IMR-90 (cell line): ENCODE measurements at places on chromosomes 3 and 15.

- DNase-seq, result no peak
These were observed 40.8 kb downstream of the SRGAP3 start for GRCh38 chr3:9208605-9209152.

DNA sequence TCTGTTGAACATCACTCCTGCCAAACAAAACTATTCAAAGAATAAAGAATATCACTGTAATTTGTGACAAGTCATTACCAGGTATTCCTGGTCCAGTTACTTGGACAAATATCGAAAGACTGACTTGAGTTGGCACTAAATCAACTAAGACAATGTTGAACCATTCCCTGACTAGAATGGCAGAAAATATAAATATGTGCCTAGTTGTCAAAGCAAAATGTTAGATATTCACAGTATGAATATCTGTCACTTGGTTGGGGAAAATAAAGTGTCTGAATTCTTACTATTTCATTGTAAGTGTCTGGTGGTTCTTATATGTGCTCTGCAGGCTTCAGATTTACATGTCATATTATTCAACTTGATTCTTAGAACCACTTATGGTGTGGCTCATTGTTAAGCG lies 470.2 kb downstream of the NAALADL2 start:
- no peak for DNase-seq

GRCh38 chr15:83835479-83835878 lies 181.6 kb downstream of the ADAMTSL3 start:
- no peak for DNase-seq

DNA sequence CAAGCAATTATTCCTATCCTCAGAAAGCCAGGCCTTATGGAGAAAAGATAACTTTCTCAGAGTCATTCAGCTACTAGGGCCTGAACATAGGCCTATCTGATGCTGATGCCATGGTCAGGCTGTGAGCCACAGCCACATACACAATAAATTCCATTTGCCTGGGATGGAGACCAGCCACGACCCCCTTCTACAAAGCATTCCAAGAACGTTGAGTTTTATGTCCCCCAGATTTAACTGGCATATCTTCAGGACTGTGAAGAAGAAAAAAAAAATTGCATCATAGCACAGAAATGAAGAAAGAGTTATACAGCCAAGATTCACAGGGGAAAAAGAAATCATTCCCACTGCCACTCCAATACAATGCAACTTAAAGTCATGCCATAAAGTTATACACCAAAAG lies 100.0 kb downstream of the THBS1 start:
- peak; percentile 52 for DNase-seq

GRCh38 chr15:58908550-58909309 lies 24.7 kb downstream of the SLTM start:
- no peak for DNase-seq

- DNase-seq, result no peak
These were observed 17.4 kb upstream of the ASB14 start for GRCh38 chr3:57309769-57310360.

DNA sequence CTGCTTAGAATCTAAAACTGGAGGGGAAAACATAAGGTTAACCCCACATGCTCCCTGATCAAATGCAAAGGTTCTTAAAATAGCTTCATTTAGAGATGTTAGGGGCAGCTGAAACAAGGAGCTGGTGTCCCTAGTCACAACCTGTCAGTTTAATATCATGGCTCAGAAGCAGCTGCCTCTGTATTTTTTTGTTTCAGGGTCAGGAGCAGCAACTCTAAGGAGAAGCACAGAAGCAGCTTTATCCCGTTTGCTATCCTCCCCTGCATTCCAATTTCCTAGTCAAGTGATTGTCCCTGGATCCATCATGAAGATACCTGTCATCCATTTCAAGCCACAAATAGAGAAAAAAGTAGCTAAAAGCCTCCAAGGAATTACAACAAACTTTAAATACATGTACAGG lies 4.1 kb downstream of the FILIP1L start:
- no peak for DNase-seq

GRCh38 chr15:29622637-29623036 lies 199.6 kb downstream of the TJP1 start:
- DNase-seq, result no peak

- DNase-seq, result no peak
These were observed 288.2 kb upstream of the GADL1 start for GRCh38 chr3:31182661-31183060.

GRCh38 chr3:169053427-169053826 lies 610.1 kb downstream of the MECOM start:
- no peak for DNase-seq

GRCh38 chr15:76514282-76514681 lies 177.7 kb downstream of the ISL2 start:
- no peak for DNase-seq

GRCh38 chr15:38819387-38819950 lies 254.9 kb upstream of the RASGRP1 start:
- DNase-seq, result no peak

DNA sequence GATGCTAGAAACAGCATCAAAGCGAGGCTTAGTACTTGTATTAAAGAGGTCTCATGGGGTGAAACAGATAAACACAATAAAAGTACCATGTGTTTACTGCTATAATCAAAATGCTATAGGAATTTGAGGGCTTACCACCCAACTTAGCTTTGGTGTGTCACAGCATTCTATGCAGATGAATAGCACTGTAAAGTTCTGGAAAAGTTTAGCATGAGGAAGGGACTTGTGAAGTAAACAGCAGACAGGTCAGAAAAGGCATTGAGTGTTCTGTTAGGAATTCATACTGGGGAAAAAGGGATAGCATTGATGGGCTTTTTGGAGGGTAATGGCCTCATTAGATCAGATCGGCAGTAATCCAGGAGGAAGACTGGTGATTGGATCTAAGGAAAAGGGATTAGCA lies 505.3 kb downstream of the NLGN1 start:
- peak; percentile 14 for DNase-seq

GRCh38 chr15:88800026-88800425 lies 3.2 kb upstream of the ACAN start:
- DNase-seq, result peak; percentile 40

- peak; percentile 32 for DNase-seq
These were observed 723 bp upstream of the DRD3 start for GRCh38 chr3:114179575-114179974.

DNA sequence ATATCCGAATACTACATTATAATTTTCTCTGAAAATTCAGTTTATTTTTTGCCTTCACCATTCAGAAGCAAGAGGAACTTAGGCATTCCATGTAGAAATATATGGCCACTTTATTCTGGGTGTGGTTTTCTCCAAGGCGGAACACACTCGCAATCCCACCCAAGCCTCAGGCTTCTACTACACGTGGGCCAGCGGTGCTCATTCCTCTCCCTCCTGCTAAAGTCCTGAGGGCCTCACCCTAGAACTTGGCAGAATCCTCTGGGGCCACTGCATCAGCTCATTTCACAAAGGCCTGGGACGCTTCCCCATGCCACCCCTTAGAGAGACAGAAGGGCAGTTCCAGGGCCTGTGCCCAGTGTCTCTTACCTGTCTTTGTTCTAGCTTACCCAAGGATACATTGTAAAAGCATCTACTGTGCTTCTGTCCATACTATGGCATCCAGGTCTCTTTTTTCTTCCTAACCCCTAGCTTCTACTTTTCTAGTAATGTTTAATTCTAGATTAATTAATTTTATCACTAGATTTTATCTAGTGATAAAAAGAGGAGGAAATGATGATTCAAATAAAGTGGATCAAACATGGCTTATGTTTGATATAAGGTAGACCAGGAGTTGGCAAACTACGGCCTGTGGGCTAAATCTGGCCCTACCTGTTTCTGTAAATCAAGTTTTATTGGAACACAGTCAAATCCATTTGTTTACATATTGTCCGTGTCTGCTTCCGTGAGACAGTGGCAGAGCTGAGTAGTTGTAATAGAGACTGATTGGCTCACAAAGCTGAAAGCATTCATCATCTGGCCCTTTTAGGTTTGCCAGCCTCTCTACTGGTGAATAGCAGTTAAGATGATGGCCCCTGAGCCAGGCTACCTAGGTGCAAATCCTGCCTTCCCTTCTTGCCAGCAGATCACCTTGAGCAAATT lies 29.8 kb downstream of the LARS2 start:
- no peak for DNase-seq

DNA sequence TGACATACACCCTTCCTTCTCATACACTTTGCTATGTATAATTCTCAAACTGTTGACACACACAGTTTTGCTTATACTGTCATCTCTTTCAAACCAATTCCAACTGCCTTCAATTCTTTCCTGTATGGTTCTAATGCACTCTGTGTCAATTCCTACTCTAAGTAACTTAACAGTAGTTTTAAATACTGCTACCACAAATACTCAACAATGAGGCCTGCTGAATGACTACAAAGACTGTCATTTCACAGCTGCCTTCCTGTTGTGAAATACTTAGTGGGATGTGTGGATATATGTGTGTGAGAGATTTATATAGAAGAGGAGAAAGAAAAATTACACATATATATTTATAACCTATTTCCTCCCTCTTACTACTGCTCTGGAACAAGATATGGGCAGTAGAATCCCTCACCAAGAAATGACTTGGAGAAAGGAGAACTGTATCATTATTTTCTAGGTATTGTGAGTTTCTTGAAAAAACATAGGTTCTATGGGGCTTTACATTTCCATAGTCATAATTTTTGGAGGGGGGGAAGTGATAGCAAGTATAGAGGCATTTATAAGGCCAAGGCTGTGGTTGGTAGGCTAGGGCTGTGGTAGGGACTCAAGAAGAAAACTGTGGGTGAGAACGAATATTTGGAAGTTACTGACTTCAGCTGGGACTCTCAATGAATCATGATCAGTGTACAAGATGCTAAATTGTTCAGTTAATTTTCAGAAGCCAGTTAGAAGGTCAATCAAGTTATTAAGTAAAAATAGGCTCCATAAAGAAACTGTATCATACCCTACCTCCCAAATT lies 88.7 kb downstream of the ANKRD28 start:
- DNase-seq, result peak; percentile 78

DNA sequence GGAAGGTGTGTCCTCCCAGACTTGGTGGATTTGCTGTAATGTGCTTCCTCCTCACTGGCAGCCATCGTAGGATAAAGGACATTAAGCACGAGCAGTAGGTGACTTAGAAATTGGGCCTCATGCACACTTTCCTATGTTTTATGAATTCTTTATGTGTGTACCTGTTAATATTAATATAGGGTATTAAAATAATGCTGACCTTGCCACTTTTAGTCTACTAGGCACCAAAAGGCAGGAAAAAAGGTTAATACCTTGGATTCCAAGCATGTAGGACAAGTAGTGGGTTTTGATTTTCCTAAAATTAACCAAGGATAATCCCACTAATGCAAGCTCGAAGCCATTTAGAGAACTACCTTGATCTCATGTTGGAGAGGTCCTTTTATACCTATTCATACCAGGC lies 55.9 kb downstream of the ADAMTSL3 start:
- no peak for DNase-seq

GRCh38 chr3:129966876-129967275 lies 7.6 kb upstream of the TRH start:
- DNase-seq, result no peak

DNA sequence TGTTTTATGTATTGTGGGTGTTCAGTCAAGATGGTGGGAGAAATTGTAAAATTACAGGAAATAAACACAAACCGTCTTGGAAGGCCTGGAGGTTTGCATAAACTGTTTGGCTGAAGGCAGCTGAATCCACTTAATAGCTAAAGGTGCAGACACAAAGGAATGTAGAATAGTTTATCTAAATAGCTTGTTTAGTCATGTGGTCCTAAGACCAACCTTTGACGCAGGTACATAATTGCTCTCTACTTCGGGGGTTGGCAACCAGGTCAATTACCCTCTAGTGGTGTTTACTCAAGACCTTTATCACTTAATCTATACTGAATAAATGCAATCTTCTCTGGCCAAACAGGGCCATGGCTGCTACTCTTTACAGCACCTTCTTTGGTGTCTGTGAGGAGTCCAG lies 502.8 kb downstream of the IGSF11 start:
- no peak for DNase-seq

GRCh38 chr3:64859625-64860535 lies 172.1 kb upstream of the ADAMTS9 start:
- peak; percentile 5 for DNase-seq

- DNase-seq, result no peak
These were observed 447.7 kb downstream of the FGF12 start for GRCh38 chr3:192279664-192280063.

GRCh38 chr3:105401691-105402149 lies 35.0 kb downstream of the ALCAM start:
- peak; percentile 37 for DNase-seq
